ENCODE measurements at places on chromosomes 5 and 9.

DNA sequence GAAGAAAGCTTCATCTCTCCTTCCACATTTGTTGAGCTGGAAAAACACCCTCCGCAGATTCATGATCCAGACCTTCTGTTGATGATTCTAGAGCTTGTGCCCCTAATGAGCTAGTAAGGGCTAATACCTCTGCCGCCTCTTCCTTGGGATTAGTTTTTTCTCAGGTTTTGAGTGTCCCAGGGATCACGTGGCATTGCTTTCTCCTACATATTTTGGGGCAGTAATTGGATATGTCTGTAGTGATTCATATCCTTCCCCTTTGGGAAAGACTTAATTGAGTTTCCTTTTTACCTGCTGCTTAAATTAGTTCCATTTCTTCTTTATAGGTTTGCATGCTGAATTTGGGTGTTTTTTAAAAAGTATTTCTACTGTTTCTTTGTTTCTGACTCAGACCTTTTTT, 143.9 kb downstream of the GOLPH3 start:
- DNase-seq, result no peak

DNA sequence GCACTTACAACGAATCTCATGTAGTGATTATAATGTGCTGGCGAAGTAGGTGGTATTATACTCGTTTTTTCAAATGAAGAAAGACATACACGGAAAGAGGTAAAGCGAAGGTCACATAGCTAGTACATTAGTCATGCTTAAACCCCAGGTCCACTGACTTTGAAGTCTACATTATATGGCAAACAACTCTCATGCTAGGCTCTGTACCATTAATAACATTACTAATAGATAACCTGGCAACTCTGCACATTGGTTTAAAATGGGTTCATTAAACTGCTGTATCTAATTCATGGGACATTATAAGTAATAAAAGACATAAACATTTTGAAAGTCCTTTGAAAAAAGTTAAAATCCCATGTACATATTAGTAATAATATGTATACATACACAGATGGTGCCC, 21.2 kb downstream of the FYB1 start:
- no peak for DNase-seq

- DNase-seq, result no peak
These were observed 10.8 kb downstream of the KCNV2 start for GRCh38 chr9:2727966-2728613.

- no peak for DNase-seq
These were observed 216.2 kb downstream of the PTPRD start for GRCh38 chr9:10396615-10397014.

- no peak for DNase-seq
These were observed 33.3 kb downstream of the DMRT2 start for GRCh38 chr9:1083325-1083913.

DNA sequence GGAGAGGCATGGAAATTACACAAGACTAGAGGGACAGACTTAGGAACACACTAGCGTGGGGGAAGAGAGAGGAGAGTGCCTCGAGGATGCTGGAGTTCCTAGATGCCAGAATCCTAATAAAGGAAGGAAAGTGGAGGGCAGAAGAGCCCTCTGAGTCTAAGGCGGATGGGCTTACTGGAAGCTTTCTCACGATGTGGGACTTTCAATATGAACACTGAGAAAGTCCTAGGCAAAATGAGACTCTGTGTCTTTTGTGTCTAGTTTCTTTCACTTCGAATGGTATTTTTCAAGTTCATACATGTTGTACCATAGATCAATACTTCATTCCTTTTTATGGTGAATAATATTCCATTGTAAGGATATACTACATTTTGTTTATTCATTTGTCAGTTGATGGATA, 239.4 kb downstream of the NSG2 start:
- DNase-seq, result no peak

DNA sequence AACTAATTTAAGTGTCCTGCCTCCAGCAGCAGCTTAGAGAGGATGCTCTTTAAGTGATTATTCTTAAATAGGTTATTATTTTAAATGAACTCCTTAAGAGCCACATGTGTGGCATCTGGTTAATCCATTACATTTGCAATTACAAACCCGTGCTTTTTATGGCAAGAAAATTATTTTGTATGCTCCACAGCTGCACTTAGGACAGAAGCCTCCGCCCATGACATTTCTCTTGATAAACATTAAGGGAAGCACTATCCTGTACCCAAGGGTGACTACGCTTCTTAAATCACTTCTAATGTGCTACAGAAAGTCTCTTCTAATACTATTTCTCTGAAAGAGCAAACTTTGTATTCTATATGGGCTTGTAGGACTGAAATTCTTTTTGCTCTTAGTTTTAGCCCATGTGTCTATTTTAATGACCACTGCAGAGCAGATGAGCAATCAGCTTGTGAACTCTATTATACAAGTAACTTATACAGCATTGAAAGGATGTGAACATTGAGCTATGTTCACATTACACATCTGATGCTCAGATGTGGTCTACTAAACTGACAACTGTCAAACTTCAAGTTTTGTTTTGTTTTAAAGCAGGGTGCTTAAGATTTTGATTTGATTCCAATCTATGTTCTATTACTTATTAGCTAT, 223.4 kb downstream of the COX7C start:
- DNase-seq, result no peak

- no peak for DNase-seq
These were observed 9.1 kb upstream of the CERCAM start for GRCh38 chr9:128411364-128412119.

DNA sequence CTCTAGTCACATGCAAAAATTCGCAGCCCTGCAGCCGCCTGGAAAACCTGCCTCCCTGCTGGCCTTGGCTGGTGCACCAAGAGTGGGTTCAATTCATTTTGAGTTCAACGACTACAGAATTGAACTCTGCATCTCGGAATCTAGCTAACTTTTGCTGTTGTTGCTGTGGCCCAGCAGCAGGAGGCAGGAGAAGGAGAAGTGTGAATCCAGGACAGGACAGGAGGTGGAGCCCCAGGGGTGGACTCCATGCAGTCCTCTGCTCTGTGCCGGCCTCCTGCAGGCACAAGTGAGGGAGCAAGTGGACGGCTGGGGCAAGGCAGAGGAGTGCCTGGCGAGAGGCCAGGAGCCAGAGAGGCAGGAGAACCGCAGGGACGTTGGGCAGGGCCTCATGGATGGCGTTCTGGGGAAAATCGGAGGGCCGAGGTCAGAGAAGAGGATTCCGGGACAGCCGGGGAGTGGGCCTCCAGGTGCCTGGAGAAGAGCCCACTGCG, 214.2 kb downstream of the FANCC start:
- no peak for DNase-seq

- DNase-seq, result no peak
These were observed 10.0 kb downstream of the MOCS2 start for GRCh38 chr5:53099546-53099945.

GRCh38 chr5:111379391-111379816, 132.9 kb downstream of the STARD4 start:
- no peak for DNase-seq

DNA sequence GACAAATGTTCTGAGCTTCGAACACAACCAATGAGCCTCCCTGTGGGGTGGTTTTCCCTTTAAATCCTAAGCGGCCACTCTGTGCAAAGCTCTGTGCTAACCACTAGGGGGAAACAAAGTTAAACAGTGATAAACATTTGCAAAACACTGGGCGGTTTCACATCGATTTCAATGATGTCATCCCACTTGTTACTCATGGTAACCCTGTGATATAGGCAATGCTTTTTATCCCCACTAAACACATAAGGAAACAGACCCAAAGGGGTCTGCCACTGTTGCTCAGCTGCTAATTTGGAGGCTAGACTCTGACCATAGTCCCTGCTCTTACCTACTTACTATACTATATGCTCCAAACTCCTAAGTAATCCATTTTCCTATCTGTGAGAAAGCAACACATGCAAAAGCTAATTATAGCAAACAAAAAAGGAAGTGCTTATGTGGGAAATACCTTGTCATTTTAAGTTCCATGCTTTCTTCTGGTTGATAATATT, 57.3 kb downstream of the PTPN3 start:
- DNase-seq, result no peak

DNA sequence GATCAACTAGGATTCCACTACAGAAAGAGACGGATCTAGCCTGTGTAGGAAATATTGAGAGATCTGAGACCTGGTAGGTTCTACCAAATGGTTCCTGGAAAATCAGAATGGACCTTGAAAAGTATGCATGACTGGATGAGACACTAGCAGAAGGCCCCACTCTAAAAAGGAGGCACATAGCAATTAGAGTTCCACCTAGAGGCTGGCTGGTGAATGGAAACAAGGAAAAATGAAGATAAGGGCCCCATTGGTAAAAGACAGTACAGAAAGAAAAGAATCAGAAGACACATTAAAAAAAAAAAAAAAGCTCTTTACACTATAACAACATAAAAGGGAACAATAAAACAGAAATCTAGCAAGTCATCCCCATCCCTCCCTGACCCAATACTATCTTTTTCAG, 518.5 kb downstream of the NR2F1-AS1 start:
- DNase-seq, result no peak

- no peak for DNase-seq
These were observed 907.0 kb upstream of the DMAC1 start for GRCh38 chr9:8706531-8706930.

DNA sequence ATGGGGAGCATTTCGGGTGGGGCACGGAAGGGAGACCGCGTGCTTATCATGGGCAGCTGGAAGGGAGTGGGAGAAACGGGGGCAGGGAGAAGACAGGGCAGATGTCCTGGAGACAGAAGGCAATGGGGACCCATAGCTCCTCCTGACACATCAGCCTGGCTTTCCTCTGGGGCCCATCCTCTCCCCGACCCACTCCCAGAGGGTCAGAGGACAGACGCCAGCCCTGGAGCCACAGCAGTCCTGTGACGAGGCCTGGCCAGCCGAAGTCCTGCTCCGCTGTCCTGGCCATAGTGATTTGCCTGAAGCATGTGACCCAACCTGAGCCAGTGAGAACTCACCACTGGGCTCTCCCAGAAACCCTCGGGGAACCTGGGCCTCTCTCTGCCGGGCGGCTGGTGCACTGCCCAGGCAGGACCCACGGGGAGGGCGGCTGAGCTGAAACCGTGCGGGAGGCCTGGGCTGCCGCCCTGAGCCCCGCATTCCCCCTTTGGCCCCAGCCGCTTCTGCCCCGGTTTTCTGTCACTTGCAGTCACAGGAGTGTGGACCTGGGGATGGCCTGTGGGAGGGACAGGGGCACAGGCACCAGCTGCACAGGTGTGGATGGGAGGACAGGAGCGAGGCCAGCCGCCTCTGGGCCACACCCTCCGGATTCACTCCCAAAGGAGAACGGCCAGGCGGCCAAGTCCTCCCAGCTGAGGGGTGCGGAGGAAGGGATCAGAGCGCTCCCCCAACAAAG, 19.8 kb downstream of the ADAMTS2 start:
- no peak for DNase-seq

GRCh38 chr5:17012289-17012688, 76.2 kb upstream of the MYO10 start:
- DNase-seq, result no peak

DNA sequence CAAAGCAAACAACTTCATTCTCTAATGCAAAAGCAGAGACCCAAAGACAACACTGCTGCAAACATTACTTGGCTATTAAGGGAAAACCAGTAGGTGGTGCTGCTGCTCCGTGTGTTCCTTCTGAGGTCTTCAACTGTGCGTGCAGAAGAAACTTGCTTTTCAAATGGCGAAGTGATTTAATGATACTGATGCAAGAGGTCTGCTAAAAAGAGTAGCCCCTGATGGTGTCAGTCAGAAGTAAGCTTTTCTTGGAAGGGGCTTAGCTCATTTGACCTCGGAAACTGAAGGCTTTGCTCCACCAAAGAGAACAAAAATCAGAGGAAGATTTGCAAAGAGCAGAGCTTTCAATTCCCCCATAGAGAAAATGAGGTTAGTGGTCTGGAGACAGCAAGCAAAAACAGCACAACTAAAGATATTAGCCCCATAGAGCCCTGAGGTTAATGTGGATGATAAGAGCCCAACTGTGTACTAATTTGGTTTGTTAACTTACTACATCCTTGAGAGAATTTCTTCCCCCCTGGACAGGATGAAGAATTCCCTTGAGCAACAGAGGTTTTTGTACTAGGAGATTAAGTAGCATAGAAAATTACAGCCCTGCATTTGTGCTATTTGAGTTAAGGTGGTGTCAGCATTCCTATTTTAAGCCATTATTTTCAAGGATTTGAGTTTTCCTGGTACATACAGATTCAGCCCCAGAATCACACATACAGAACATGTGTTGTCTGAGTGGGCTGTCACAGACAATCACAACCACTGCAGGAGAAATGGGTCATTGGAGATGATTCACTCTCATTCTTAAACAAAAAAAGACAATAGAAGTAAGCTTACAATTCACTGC, 153.2 kb upstream of the C9orf72 start:
- DNase-seq, result no peak

GRCh38 chr5:22708770-22709328, 144.3 kb downstream of the CDH12 start:
- DNase-seq, result no peak

- DNase-seq, result no peak
These were observed 34.0 kb upstream of the SLC28A3 start for GRCh38 chr9:84374516-84374915.

DNA sequence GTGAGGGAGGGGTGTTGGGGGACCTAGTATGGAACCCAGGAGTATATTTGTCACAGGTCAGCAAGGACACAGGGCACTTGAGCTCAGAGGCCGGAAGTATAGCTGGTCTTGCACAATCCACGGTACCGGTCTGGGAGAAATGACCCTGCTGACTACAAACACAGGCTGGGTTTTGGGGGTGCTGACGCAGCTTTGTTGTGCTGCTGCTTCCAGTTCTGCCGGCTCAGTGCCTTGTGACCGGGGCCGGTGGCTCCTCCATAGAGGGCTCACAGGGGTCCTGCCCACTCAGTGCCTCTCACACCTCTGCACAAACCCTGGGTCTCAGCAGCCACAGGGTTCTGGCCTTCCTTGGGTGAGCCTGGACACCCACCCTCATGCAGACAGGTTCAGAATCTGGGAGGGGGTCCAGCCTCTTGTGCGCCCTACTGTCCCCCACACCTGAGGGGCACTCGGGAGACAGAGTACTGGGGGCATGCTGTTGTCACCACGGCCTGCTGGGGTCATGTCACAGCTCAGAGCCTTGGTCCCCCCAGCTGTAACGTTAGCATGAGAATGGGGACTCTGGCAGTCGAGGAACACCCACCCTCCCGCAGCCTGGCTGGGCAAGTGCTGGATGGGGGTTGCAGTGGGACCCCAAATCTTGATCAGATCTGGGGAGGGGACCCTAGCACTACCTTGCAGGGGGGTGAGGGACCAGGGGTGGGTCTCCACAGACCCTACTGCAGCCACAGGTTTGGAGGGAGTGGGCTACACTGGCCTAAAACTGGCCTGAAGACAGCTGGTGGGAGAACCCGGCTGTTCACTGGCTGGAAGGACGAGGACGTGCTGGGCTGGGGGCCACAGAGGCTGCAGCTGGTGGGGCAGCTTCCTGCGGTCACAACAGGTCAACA, 17.7 kb downstream of the NINJ1 start:
- DNase-seq, result no peak

- no peak for DNase-seq
These were observed 106.0 kb upstream of the LRRTM2 start for GRCh38 chr5:138981131-138981530.

GRCh38 chr5:124446120-124446519, 300.3 kb downstream of the ZNF608 start:
- DNase-seq, result no peak

DNA sequence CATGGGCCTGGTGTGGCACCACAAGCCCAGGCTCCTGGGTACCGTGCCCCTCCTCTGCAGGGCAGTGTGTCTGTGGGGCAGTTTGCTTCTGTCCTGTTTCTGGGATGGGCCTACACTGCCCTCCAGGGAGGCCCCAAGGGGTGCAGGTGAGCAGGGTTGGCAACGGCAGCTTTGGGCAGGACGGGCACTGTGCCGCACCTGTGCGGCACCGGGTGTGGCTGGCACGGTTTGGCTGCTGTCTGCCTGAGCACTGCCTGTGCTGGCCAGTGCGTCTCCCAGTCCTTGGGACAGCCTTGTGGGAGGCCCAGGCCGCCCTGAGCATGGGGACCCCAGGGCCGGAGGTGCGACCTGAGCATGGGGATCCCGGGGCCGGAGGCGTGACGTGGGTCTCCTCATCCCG, 37.2 kb downstream of the RXRA start:
- no peak for DNase-seq

Measured in stimulated activated CD4-positive, alpha-beta T cell treated with anti-CD3 and anti-CD28 coated beads, Interleukin-1b, Interleukin-23, amount 100 ng/mL, for 1 hour (primary cell).